ENCODE measurements at places on chromosomes 4 and X. TPM values are rescaled to one million over a fixed set of nuclear protein-coding genes. Genes with fewer than 3 reads are reported as not detected.

The LRP2BP gene
- total RNA-seq: 0.40 TPM

The SORCS2 gene
- 1.8 TPM for total RNA-seq

The MAGEA2 gene
- not detected for total RNA-seq

DNA sequence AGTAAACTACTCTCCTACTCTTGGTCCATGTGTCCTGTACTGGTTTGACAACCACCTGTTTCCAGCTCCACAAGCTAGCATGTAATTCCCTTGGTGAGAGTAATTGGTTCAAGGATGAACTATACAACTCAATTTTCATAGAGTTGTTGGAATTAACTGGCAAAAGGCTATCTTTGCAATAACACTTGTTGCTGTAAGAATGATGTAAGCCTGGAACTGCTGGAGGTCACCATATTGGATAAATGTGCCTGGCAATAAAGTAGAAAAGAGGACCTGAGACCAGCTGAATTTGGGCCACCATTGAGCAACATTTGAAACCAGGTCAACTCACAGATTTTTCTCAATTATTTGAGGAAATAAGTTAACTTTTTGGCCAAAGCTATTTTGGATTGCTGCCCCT is 175.5 kb downstream of the CAMK2D start:
- H3K4me3 ChIP-seq: no peak overlapping the region
- H3K4me1 ChIP-seq: peaks cover 6% of the 10 kb centered on the region
- no peak overlapping the region for H3K27ac ChIP-seq
- no peaks in the 10 kb centered on the region for H3K27me3 ChIP-seq
- no peaks in the 10 kb centered on the region for H3K36me3 ChIP-seq

DNA sequence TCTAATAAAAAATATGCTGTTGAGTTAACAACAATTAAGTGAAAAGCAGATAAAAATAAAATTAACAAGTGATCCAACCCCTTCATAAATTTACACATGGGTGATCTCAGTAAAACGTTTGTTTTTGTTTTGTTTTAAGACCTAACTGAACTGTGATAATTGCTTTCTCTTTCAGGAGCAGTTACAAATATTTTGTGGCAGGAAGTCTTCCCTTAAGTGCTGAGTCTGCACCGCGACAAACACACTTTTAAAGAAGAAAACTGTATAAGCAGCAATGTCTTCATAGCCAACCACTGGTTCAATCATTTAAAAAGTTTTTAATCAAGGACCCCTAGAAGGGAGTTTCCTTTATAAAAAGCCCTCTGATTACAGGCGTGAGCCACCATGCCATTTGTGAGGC is 53.7 kb upstream of the NFKB1 start:
- no peaks in the 10 kb centered on the region for H3K27me3 ChIP-seq
- no peak overlapping the region for H3K27ac ChIP-seq
- H3K4me3 ChIP-seq: no peak overlapping the region
- H3K36me3 ChIP-seq: no peaks in the 10 kb centered on the region
- no peak for DNase-seq

DNA sequence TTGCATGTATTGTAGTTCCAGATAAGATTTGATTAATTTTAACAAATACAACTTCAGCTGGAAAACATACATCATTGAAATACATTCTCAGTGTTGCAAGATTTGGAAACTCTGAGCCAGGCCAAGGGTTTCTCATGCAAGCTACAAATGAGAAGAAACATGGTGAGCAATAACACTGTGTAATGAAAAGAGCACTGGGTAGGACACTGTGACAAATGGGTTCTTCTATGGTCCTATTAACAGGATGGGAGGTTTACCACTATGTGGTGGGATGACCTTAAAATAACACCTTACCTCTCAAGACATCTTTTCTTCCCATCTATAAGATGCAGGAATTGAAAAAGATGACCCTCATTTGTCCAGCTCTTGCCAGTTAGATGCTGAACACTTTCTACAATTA is 19.6 kb upstream of the NDNF start:
- H3K27ac ChIP-seq: no peak overlapping the region
- no peaks in the 10 kb centered on the region for H3K4me1 ChIP-seq

Data from H1 (cell line).